CD4-positive, alpha-beta T cell treated with Interleukin-17A for 4 hours (primary cell): ENCODE measurements at places on chromosomes 1 and 21.

GRCh38 chr1:1857096-1857703, 33.7 kb downstream of the GNB1 start:
- no peak for DNase-seq

GRCh38 chr21:21196087-21196486, 197.9 kb downstream of the NCAM2 start:
- no peak for DNase-seq

GRCh38 chr1:246726881-246727280, 2.7 kb downstream of the SCCPDH start:
- DNase-seq: no peak

DNA sequence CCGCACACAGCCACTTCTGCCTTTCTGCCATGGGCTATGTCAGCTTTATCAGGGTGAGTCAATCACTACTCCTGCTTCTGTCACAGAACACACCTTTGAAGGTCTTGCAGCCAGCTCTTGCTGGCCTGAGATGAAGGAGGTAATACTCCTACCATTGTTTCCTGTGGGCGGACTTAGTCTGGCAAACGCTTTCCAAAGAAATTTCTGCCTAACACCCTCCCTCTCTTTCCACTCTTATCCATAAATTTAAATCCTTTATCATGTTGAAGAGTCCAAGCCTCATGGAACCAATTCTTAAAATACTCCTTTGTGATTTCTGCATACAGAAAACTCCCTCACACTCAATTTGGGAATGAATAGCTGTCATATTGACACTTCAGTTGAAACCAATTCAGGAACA, 633.1 kb upstream of the CHRM3 start:
- DNase-seq: no peak

DNA sequence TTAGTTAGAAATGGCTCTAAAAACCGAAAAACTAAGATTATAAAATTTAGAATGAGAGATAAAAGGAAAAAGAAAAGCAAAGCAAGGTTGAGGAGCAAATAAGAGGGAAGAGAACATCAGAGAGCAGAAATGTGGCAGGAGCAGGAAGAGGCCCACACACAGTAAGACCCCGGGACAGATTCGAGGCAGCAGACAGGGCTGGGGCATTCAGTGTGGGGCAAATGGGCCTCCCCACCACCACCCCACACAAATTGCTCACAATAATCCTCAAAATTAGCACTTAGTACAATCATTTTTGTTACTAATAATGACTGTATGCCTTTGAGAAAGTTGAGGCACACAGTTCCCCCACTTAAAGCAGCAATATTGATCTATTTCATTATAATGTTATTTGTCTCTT, 17.1 kb upstream of the SLC44A3 start:
- no peak for DNase-seq

DNA sequence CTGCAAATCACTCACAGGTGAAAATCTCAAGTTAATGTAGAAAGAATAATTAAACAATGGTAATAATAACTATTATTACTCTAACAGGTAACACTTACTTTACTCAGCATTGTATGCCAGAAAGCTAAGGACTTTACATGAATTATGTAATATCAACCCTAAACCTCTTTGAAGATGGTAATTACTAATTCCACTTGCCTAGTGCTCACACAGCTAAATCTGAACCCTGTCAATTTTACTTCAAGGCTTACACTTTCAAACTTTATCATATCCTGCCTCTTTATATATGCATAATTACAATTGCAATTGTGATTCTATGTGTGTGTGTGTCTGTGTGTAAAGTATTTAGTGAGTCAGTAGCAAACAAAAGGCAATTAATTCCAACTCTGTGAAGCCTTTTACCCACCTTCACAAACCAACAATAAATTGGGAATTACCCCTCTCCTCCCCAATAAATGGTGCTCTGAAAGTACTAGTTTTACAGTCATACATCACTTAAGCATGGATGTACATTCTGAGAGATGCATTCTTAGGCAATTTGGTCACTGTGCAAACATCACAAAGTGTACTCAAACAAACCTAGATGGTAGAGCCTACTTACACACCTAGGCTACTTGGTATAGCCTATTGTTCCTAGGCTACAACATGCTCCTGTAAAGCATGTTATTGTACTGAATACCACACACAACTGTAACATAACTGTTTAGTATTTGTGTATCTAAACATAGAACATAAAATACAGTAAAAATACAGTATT, 5.9 kb downstream of the ZNF644 start:
- DNase-seq: no peak

GRCh38 chr1:109668123-109668775, 392 bp downstream of the GSTM2 start:
- no peak for DNase-seq

DNA sequence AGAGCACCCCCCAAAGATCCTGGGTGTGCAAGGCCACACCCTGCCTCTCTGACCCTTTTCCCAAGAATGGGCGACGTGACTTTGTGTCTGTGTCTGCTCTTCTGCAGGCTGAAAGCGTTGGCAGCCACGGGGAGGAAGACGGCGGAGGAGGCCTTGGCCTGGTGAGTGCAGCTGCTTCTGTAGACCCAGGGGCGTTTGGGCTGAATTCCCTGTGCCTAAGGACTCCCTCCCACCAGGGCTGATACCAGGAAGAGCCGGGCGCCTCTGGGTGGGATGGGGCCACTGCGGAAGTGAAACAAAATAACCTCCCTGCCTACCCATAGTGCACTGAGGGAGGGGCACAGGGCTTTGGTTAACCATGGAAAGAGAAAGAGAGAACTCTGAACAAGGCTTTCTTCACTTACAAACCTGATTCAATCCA, 2.5 kb downstream of the UBASH3A start:
- peak; percentile 65 for DNase-seq

DNA sequence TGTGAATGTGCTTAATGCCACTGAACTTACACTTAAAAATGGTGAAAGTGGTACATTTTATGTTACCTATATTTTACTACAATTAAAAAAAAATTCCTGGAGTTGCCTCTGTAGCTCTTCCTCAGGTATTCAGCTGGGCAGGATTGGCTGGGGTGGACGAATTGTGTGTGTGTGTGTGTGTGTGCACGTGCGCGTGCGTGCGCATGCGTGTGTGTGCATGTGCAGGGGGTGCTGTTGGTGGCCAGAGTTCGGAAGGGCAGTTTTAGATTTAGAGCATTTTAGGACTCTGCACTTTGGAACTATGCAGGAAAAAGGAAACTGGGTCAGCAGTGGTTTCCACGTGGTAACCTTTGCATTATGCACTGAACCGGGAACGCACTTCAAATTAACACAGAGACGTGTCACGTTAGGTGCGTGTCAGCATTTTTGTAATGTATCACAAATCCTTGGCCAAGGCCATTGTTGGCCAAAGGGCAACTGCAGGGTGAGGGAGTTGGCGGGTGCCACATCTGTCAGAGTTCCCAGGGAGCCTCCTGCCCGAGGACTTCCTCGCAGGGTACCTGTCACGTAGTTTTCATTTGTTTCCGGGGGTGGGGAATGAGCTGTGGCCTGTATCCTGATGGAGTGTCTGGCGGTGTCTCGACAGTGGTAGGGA, 312.8 kb downstream of the CAMTA1 start:
- no peak for DNase-seq

DNA sequence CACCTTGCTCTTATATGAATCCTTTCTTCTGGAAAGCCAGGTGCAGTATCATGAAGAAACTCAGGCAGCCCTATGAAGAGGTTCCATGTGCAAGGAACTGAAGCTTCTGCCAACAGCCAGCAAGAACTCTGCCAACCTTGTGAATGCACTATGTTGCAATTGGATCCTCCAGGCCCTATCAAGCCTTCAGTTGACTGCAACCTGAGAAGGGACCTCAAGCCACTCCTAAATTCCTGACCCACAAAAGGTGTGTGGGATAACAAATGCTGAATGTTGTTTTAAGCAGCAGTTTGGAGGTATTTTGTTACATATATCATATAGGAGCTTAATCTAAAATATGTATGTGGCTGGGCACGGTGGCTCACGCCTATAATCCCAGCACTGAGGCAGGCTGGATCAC, 84.0 kb downstream of the RERE start:
- no peak for DNase-seq

- DNase-seq: no peak
Measured at GRCh38 chr1:71737768-71738167, 544.6 kb downstream of the NEGR1 start.

DNA sequence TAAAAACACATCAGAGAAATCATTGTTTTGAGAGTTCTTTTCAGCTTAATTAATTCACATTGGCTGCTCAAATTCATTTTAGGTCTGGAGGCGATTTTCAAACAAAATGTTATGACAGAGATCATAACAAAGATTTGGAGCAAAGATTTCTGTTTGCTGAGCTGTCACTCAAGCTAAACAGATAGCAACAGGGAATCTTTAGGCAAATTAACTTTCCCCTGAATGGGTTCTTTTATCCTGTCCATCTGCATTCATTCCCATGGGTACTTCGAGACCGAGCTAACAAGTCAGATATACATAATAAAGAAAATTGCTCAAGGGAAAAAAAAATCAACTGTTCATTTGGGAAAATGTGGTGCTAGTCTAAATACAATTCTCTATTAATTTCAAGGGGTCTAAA, 30.2 kb upstream of the CA6 start:
- no peak for DNase-seq

DNA sequence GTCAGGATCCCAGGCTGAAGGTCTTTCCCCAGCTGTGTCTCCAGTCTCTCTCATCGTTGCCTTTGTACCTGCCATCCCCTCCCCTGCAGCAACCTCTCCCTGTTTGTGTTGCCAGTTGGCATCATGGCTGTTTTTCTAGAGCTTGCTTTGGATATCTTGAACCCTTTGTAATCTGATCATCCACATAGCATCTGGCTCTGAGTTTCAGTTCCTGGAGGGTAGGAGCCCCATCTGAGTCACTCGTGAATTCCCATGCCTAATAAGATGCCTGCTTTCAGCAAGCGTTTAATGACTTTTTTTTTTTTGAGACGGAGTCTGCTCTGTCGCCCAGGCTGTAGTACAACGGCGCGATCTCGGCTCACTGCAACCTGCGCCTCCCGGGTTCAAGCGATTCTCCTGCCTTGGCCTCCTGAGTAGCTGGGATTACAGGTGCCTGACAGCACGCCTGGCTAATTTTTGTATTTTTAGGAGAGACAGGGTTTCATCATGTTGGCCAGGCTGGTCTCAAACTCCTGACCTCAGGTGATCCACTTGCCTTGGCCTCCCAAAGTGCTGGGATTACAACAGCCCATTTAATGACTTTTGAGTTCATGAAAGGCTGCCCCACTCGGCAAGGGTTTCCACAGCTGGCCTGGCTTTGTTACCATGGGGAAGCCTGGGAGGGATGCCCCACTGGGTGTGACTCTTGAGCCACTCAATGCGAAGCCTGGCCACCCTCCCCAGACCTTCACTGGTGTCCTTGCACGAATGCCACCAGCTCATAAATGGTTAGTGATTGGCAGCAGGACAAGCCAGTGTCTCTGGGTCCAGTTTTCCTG, 11.9 kb downstream of the ALPL start:
- no peak for DNase-seq

DNA sequence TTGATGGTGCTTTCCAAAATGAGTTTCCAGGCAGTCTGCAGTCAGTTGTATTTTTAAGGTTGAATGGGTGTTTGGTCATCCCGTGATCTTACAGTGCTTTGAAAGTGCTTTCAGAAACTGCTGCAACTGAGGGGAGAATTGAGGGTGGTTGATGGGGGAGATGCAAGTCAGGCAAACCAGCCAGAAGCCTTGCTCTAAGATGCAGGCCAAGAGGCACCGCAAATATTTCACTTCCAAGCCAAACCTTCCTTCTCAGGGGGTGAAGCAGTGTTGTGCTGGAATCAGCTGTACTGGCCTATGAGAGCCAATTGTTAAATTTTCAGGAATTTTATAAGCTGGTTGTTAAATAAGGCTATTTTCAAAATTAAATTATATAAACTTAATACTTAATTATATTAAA, 151.6 kb downstream of the KCNJ6 start:
- DNase-seq: no peak

DNA sequence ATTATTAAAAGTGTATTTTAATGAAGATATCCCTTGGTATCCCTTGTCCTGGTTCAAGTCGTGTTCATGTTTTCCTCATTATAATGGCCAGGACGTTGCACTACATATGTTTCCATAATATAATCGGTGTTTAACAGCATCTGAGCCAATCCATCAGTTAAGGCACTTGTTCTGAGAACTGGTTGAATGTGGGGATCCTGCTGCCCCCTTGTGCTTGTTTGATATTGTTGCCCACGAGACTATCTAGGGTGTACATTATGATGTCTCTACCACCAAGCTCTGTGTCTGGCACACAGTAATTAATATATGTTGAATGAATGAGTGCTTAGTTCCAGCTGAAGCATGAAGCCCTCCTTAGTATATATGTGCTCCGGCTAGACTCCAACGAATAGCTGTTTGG, 193.0 kb downstream of the CACNA1E start:
- DNase-seq: no peak

DNA sequence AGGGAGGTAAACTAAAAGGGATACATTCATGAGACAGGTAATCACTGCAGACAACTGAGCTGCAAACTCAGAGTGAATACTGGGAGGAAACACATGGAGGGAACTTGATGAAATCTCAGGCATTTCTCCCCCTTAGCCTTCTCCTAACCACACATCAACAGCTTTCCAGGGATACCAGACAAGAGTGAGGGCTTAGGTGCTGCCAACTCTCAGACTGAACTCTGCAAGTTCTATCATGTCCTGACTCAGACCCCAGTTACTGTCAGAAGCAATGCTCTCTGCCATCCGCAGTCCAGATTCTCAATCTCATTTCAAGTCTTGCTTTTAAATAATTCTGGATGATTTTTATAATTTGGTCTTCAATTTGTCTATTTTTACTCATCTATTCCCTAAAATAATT, 267.3 kb downstream of the LTN1 start:
- no peak for DNase-seq

- no peak for DNase-seq
Measured at GRCh38 chr1:35864813-35865212, 18.2 kb upstream of the AGO1 start.

DNA sequence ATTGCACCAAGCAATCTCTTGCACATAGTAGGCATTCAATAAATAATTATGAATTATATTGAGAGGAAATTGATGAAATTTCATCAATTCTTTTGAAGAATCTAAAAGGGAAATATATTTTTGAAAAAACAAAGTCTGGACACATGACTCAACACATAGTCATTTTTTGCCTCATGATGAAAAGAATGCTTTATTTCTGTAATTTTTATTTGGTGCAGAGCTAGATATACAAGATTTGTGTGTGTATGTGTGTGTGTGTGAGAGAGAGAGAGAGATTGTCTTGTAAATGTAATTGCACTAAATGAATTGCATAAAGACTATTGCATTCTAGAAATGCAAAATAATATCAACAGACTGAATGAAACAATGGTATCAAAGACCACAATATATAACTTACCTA, 206.2 kb upstream of the C1orf87 start:
- no peak for DNase-seq

GRCh38 chr1:50681931-50682330, 258.7 kb upstream of the DMRTA2 start:
- DNase-seq: no peak
